Stimulated activated CD8-positive, alpha-beta memory T cell treated with anti-CD3 and anti-CD28 coated beads, Interleukin-4, amount 100 ng/mL, for 1 hour (primary cell): ENCODE measurements at places on chromosomes 1 and 21.

DNA sequence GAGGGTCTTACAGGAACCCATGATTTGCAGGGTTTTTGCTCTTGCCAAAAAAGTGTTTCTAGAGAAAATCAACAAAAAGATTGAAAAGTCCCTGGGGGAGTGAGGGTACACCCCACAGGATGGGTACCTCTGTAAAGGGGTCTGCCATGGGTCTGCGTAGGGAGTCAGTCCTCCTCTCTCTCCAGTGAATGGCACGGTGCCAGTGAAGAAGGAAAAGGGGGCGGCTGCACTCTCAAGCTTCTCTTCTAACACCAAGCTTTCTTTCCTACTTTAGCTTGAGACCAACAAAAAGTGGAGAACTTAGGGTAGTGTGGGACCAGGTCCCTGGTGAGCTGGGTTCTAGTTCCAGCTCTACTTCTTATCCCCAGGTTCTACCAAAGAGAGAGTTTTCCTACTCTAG, 87.4 kb downstream of the GLUL start:
- DNase-seq = no peak

DNA sequence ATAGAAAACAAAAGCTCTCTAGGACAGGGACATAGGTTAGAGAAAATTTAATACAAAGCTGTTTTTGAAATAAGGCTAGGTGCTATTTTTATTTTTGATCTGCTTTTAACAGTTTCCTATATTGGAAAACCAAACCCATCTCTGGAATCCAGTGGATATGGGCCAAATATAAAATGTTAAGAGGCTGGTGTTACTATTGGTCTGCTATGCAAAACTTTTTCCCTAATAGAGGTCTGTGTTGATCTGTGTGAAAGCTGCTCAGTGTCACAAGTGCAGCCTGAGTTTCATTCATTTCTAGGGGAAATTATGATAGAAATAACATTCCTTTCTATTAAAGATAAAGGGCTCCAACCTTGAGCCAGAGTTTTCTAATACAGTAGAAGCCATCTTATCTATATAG, 116.4 kb downstream of the OLFML2B start:
- no peak for DNase-seq

DNA sequence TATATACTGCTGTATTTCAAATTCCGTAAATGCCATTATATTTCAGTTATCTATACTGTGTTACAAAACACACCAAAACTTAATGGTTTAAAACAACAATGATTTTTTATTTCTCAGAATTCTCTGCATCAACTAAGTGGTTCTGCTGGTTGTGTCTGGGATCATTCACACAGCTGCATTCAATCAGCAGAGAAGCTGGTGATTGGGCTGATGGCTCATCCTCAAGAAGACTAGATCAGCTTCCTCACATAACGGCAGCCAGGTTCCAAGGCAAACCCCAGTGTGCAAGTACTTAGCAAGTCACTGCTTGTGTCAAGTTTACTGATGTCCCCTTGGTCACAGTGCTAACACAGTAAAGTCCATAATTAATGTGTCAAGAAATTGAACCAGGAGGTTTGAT, 86.3 kb upstream of the VANGL1 start:
- DNase-seq = no peak

- DNase-seq = no peak
Observed at GRCh38 chr1:167136191-167136614, 42.3 kb downstream of the STYXL2 start.

GRCh38 chr21:29152916-29153315, 22.5 kb downstream of the MAP3K7CL start:
- DNase-seq = no peak

DNA sequence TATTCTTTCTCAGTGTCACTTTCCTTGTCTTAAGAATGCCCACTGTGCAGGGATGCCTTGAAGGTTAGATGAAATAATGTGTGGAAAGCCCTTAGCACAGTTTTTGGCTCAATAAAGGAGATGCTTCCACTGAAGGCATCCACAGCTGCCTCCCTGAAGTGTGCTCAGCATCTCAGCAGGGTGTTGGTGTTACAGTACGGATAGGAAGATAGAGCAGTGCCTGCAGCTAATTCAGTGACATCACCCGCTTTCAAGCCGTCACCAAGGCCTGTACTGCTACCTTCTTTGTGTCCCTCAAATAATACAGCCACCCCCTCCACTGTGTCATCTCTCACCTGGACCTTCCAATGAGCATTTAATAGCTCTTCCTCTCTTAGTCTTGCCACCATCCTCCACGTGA, 59.0 kb downstream of the NDUFS5 start:
- DNase-seq = no peak

DNA sequence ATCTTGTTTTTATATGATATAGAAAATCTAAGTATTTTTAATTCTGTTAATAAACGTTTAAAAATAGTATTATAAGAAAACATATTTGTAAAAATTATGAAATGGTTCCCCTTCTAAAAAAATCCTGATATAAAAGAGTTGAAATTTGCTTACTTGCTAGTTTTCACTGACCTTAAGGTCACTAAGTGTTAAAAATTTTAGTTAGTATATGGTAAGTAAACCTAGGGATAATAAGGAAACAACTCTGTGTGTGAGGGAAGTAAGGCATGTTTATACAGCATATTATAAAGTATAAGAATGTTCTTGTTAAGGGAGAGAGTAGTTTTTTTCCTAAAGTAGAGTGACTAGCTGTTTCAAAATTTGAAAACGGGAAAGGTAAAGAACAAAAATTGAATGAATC, 130.9 kb upstream of the LYPLAL1 start:
- DNase-seq = no peak

DNA sequence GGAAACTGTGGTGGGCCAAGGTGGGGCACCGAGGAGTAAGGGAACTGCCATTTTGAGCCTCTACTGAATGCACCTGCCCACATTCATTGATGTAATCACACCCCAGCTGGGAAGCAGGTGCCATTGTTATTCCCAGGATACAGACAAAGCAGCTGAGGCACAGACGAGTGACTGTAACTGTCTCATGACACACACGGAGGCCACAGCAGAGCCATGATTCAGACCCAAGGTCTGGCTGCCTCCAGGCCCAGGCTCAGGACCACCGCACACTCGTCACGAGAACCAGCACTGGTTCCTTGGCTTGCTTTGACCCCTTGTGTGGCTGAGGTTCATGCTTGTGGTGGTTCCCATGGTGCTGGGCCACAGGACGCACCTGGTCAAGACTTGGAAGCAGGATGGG, 45.6 kb upstream of the CLIC4 start:
- DNase-seq = no peak

- DNase-seq = no peak
Observed at GRCh38 chr1:248849637-248850036, 9.2 kb downstream of the ZNF692 start.

DNA sequence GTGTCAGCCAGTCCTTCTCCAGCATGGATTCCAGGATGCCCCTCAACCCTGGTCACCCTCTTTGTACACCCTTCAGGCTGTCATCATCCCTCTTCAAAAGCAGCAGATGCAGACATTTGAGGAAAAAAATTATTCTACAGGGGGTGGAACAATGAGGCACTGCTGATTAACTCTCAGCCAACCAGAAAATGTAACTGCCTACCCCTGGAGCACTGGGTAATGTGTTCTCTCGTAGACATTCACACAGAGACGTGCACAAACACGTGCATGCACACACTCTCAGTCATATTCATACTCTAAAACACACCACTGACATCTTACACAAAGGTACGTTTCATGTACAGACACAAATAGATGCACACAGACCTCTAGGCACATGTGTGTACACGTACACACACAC, 175.4 kb downstream of the TRABD2B start:
- DNase-seq = no peak

DNA sequence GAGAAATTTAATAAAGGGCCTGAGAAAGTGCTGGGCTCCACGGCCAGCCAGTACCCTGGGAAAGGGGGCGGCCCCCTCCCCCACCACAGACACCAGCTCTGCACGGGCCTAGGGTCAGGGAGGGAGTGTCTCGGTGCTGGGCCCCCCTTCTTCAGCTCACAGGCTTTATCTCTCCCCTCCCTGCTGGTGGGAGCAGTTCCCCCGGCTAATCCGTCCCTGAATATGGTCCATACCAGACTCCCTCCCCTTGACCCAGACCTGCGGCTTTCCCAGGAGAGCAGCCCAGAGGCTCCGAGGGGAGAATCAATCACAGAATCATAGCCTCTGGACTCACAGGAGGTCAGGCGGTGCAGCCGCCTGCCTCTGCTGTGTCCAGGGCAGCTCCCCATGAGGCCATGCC, 26.0 kb upstream of the RSPO1 start:
- no peak for DNase-seq

GRCh38 chr1:147648933-147649332, 21.4 kb downstream of the ACP6 start:
- DNase-seq = no peak

GRCh38 chr1:228922722-228923376, 187.6 kb downstream of the RHOU start:
- no peak for DNase-seq

DNA sequence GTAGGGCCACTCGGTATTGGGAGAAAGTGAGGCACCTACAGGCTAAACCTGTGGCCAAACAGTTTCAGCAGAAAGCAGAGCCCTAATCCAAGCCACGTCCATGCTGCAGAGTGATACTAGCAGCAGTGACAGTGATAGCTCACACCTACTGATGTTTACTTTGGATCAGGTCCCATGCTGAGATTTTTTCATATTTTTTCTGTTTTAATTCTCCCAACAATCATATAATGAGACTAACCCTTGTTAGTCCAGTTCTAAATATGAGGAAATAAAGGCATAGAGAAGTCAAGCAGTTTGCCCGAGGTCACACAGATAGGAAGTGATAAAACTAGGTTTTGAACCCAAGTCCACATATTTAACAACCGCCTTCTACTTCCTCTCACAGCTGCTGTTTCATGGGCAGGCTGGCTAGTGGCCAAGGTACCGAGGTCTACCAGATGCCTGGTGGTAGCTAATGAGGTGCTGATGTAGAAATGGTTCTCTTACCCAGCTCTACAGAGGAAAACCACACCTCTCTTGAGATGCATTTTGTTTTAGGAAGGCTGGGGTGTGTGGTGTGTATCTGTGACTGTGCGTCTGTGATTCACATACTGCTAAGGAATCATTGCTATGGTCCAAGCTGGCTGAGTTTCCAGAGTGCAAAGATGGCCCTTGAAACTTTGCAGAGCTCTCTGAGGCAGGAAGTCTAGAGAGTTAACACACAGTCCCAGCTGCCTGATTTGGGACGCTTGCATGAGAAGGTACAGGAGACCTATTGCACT, 80.3 kb upstream of the ARTN start:
- DNase-seq = no peak

GRCh38 chr1:119361620-119362344, 6.8 kb upstream of the HAO2 start:
- DNase-seq = no peak

DNA sequence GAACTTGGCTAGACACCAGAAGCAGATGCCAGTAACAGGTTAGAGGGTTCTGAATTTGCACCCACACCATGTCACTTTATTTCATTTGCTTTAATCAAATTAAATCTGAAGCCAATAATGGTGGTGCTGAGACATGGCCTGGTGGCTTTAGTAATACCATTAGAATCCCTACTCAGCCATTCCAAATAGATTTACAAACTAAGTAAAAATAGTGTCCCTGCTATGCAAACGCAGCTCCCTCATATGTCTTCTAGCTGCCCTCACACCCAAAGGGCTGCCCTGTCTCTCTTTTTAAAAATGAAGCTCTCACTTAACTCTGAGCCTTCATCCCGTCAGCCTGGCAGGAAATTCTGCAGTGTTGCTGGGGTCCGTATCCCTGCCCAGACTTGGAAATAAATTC, 21.1 kb downstream of the GLUL start:
- DNase-seq = no peak

DNA sequence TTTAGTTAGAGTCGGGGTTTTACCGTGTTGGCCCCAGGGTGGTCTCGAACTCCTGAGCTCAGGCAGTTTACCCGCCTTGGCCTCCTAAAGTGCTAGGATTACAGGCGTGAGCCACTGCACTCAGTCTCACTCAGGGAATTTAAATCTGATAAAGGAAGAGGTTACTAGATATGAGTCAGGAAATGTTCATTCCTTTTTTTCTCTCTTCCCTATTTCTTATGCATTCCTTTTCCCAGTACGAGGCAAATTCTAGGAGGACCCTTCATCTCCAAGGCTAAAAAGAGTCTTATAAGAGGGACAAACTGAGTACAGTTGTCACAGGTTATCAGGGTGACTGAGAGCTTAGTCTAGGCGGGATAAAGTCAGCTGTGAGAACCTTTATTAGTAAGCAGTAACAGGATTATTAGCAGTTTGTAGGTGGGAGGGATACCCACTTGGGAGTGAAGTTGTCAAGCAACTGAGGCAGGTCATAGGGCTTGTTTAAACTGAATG, 9.1 kb downstream of the MACF1 start:
- no peak for DNase-seq

DNA sequence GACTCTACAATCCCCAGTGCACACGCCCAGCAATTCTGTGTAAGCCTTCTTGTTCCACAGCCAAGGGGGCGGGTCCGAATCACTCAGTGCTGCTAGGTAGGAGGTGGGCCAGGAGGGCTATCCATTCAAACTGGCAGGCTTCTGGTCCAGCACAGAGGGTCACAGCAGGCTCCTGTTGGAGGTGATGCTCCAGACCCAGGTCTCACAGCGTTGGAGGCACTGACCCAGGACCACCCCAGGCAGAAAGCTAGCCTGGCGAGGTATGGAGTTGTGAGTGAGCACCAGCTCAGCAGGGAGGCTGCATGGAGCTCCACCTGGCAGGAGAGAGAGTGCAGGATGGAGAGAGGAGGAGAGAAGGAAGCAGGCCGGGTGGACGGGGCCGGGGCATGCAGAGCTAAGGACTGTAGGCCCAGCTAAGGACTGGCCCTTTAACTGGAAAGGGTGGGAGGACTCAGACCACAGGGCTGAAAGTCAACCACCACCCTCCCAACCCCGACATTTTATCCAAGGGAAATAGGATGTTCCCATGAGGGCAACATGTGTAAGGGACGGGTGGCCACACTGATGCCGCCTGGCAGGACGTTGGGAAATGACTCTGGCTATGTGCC, 38.7 kb downstream of the GPR161 start:
- DNase-seq = no peak

GRCh38 chr1:2443277-2444137, 31.1 kb upstream of the PEX10 start:
- DNase-seq = no peak

GRCh38 chr1:169321539-169321938, 46.1 kb downstream of the NME7 start:
- DNase-seq = no peak

DNA sequence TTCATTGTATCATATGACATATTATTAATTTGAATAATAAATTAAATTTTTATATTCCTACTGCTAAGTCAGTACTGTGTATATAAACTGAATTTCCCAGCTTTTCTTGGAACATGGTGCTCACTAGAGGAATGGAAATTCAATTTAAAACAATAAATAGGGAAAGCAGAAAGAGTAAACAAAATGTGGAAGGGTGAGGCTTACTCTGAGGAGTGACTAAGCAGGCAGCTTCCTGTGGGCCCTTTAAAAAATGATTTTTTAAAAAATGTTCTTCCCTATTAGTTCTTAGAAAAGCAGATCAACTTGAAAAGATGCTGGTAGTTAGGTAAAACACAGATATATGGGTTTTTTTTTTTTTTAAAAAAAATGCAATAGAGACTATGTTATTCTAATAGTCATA, 49.5 kb upstream of the S1PR1 start:
- no peak for DNase-seq
